Skeletal muscle cell (primary cell): ENCODE measurements at places on chromosomes 6 and 20.
A peak's percentile ranks its signal among the peaks of the same experiment; 100 is the strongest.

- DNase-seq = no peak
Measured at GRCh38 chr20:43749734-43750294, 23.0 kb upstream of the GTSF1L start.

- DNase-seq = no peak
Measured at GRCh38 chr6:101851911-101852310, 458.4 kb downstream of the GRIK2 start.

- DNase-seq = no peak
Measured at GRCh38 chr6:82691997-82692396, 328.4 kb downstream of the TPBG start.

- no peak for DNase-seq
Measured at GRCh38 chr20:57195469-57196100, 70.9 kb downstream of the BMP7 start.

GRCh38 chr6:137223370-137224131 lies 4.4 kb upstream of the IFNGR1 start:
- peak; percentile 89 for DNase-seq

DNA sequence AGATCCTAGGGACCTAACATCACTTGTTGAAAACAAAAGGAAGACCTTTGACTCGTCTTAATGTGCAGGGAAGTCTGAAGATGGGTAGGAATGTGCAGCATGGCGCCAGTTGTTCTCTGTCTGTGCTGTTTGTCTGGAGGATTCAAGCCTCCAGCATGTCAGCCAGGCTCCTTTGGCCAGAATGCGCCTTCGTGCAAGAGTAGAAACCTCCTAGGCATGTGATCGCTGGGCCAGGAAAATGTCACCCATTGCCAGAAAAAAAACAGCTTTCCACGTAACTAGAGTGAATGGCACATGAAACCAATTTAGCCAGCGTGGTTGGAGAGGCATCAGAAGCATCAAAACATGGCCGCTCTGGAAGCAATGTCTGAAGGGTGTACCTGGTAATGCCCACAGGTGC lies 132.7 kb downstream of the EDN1 start:
- no peak for DNase-seq

DNA sequence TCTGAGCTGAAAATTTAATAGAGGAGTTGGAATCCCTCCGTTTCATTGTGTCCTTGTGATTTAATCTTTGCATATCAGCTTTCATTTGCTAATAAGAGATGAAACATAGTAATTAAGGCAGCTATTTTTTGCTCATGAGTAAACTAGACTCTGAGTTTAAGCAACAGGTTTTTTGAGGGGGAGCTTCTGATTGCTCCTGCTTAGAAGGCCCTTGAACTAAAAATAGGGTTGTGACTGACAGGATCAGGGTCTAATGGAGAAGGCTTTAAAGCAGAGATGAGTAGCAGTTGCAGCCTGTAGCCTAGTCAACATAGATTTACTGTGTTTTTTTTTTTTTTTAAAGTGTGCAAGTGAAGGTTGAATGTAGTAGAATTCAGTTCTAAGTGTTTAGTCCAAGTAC lies 17.4 kb downstream of the HSF2 start:
- DNase-seq = no peak

DNA sequence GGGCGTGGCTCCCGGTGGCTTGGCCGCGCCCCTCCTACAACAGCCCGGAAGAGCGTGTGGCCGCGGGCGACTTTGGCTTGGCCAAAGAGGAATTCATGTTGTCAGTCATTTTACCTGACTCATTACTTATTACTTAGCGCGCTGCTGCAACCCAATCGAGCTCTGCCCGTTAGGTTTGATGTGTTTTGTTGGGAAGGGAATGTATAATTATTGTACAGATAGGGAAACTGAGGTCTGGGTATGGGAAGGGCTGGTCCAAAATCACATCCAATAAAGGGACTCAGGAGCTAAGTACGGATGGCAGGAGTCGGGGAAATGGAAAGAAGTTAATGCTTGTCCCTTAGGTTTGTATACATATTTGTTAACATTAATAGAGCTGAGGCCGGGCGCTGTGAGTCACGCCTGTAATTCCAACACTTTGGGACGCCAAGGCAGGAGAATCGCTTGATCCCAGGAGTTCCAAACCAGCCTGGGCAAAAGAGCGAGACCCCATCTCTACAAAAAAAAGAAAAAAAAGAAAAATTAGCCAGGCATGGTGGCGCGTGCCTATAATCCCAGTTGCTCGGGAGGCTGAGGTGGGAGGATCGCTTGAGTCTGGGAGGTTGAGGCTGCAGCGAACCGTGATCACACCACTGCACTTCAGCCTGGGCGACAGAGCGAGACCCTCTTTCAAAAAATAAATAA lies 639 bp upstream of the ZNF335 start:
- DNase-seq = no peak

- no peak for DNase-seq
Measured at GRCh38 chr20:23118766-23119165, 32.6 kb upstream of the CD93 start.

DNA sequence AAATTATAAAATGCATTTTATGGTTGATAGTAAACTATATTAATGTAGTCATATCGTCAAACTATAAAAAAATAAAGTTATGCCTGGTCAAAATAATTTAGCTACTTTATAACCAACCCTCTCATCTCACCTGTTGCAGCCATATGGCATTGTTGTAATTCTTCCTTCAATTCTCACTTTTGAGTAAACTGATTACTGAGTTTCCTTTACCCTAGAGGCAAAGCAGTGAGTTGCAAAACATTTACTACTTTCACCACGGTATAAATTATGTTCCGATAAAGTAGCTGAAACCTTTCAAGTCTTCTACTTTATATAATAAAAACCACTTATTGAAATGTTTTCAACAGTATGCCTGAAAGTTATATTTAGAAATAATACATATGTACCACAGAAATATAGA lies 113.8 kb downstream of the AHI1 start:
- DNase-seq = no peak

DNA sequence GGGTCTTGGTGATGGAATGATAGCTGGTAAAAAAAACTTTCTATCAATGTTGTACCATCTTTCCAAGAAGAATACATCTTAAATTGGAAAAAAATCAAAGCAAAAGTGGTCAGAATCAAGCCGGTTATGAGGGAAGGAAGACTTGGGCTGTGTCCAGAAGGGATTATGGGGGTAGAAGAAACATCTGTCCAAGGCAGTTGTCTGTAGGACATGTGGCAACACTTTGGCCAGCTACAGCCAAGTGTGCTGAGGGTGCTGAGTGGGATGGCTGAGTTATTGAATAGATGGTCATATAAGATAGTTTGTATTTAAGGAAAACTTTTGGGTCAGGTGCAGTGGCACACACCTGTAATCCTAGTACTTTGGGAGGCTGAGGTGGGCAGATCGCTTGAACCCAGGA lies 38.4 kb downstream of the INSM1 start:
- no peak for DNase-seq

DNA sequence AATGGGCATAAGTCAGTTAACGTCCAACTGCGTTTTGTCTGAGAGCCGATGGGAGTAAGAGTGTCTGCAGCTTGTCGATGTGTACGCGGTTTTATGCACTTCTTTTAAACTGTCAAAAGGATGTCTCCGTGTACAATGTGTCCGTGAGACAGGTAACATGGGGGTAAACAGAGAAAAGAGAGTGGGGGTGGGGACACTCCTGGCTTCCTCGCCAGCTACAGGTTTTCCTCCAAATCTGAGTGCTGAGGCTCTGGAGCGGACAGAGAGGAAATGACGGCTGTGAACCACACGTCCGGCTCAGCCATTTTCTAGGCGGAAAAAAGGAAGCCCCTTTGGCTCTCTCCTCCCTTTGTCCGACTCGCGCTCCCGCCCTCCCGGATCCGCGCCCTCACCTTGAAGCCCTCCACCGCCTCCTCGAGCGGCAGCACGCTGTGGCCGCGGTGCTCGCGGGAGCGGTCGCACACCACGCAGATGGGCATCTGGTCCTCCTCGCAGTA lies 916 bp downstream of the TRIM27 start:
- DNase-seq = no peak

GRCh38 chr20:34512955-34513419 lies 3.2 kb upstream of the DYNLRB1 start:
- no peak for DNase-seq

GRCh38 chr20:18578581-18578980 lies 9.3 kb upstream of the DTD1 start:
- no peak for DNase-seq
